Naive thymus-derived CD8-positive, alpha-beta T cell (primary cell): ENCODE measurements at places on chromosomes 6 and 20. TPM values are rescaled to one million over a fixed set of nuclear protein-coding genes. Genes with fewer than 3 reads are reported as not detected.

- no peak for DNase-seq
- no peaks in the 10 kb centered on the region for H3K27me3 ChIP-seq
- H3K4me3 ChIP-seq = no peak overlapping the region
Measured at GRCh38 chr6:36504982-36505381, 42.3 kb downstream of the STK38 start.

DNA sequence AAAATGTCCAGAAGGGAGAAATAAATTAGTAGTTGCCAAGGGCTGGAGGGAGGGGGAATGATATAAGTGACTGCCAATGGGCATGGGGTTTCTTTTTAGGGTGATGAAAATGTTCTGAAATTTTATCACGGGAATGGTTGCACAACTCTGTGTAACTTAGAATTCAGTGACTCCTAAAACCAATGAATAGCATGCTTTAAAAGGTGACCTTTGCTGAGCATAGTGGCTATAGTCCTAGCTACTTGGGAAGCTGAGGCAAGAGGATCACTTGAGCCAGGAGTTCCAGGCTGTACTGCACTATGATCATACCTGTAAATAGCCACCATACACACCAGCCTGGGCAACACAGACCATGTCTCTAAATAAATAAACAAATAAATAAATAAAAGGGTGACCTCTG is 109.0 kb downstream of the ATG5 start:
- no peak overlapping the region for H3K4me3 ChIP-seq
- no peak overlapping the region for H3K27ac ChIP-seq
- DNase-seq = no peak
- H3K27me3 ChIP-seq = no peaks in the 10 kb centered on the region
- no peaks in the 10 kb centered on the region for H3K36me3 ChIP-seq

DNA sequence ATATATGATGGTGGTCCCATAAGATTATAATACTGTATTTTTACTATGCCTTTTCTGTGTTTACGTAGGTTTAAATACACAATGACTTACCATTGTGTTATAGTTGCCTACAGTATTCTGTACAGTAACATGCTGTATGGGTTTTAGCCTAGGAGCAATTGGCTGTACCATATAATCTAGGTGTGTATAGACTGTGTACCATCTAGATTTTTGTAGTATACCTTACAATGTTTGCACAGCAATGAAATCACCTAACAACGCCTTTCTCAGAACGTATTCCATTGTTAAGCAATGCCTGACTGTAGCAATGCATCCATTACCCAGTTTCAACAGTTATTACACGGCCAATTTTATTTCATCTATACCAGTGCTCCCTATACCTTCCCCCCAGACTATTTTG is 10.7 kb downstream of the MACROD2 start:
- no peak overlapping the region for H3K4me3 ChIP-seq
- H3K27me3 ChIP-seq = peaks cover 22% of the 10 kb centered on the region
- H3K36me3 ChIP-seq = no peaks in the 10 kb centered on the region
- no peaks in the 10 kb centered on the region for H3K4me1 ChIP-seq

Gene HUS1B
- 2.5 TPM for total RNA-seq

DNA sequence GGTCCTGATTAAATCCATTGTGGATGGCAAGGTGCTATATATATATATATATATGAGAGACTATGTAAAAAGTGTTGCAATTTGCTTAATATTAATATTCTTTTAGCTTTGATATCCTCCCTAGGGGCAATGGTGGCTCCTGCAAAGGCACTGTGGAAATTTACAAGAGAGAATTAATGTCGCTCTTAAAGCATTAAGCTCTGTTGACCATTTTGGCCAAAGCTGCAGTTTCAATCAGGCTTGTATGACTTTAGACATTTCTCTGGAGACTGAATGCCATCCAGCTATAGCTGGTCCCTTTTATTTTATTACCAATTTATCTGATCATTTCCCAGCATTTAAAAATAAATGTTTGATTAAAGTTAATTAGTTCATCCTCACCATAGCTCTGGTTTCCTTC is 155.3 kb downstream of the JARID2 start:
- H3K27me3 ChIP-seq = no peaks in the 10 kb centered on the region
- no peak overlapping the region for H3K27ac ChIP-seq

DNA sequence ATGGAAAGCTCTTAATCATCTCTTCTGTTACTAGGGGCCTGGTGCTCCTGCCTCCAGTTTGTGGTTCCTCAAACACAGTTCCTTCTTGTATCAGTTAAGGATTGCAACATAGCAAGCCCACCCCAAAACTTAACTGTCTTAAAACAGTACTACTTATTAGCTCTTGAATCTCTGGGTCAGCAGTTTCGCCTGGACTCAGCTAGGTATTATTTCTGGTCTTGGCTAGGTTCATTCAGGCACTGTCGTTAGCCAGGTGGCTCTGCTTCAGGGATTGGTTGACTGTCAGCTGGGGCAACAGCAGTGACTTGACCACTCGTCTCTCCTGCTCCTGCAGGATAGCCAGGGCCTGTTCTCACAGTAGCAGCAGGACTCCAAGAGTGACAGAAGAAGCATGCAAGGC is 30.0 kb upstream of the RALY start:
- no peaks in the 10 kb centered on the region for H3K27me3 ChIP-seq
- peaks cover 6% of the 10 kb centered on the region for H3K36me3 ChIP-seq
- no peak overlapping the region for H3K4me3 ChIP-seq
- H3K27ac ChIP-seq = no peak overlapping the region

- H3K27me3 ChIP-seq = no peaks in the 10 kb centered on the region
- peak overlapping the region; percentile 87 for H3K27ac ChIP-seq
- no peak for DNase-seq
- peaks cover 31% of the 10 kb centered on the region for H3K4me1 ChIP-seq
Measured at GRCh38 chr6:136252441-136252840, 2.3 kb upstream of the MTFR2 start.

- H3K4me3 ChIP-seq = no peak overlapping the region
- H3K36me3 ChIP-seq = peaks cover 18% of the 10 kb centered on the region
- H3K27ac ChIP-seq = no peak overlapping the region
- no peaks in the 10 kb centered on the region for H3K27me3 ChIP-seq
- peaks cover 49% of the 10 kb centered on the region for H3K4me1 ChIP-seq
- DNase-seq = no peak
Measured at GRCh38 chr20:47343007-47343472, 13.5 kb downstream of the ZMYND8 start.

DNA sequence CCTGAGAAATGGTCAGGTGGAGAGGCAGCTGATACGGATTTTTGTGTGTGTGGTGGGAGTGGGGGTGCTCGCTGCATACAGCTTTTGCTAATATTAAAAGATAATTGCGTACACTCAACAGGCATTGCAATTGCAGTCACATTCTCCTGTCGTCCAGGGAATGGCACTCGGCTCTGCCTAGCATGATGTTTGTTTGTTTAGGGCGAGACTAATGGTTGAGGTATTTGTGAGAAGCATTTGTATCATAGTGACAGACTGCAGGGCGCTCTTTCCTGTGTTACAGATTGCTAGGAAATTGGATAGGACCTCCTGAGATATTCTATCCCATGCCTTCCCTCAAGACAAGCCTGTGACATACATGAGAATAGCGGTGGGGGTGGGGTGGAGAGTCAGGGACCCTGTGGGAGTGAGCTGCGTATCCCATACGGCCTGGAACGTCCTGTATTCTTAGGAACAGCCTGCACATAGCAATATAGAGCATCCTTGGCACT is 207.4 kb downstream of the SOX4 start:
- H3K4me1 ChIP-seq = no peaks in the 10 kb centered on the region
- H3K27me3 ChIP-seq = no peaks in the 10 kb centered on the region
- DNase-seq = no peak
- no peak overlapping the region for H3K4me3 ChIP-seq
- H3K27ac ChIP-seq = no peak overlapping the region
- H3K36me3 ChIP-seq = peaks cover 4% of the 10 kb centered on the region

GRCh38 chr6:134753001-134753400 is 196.9 kb downstream of the ALDH8A1 start:
- no peak overlapping the region for H3K27ac ChIP-seq
- H3K4me3 ChIP-seq = no peak overlapping the region
- H3K4me1 ChIP-seq = peaks cover 2% of the 10 kb centered on the region
- H3K27me3 ChIP-seq = no peaks in the 10 kb centered on the region
- H3K36me3 ChIP-seq = peaks cover 5% of the 10 kb centered on the region

Gene DLK2
- 1.2 TPM for total RNA-seq
